ENCODE measurements at places on chromosomes 1 and 21.

- peak; percentile 21 for DNase-seq
These were observed 108.3 kb downstream of the HIVEP3 start for GRCh38 chr1:41810446-41810845.

GRCh38 chr21:38619992-38620479, 121.8 kb upstream of the ERG start:
- DNase-seq = no peak

GRCh38 chr21:46265736-46266525, 19.5 kb downstream of the MCM3AP start:
- DNase-seq = no peak

DNA sequence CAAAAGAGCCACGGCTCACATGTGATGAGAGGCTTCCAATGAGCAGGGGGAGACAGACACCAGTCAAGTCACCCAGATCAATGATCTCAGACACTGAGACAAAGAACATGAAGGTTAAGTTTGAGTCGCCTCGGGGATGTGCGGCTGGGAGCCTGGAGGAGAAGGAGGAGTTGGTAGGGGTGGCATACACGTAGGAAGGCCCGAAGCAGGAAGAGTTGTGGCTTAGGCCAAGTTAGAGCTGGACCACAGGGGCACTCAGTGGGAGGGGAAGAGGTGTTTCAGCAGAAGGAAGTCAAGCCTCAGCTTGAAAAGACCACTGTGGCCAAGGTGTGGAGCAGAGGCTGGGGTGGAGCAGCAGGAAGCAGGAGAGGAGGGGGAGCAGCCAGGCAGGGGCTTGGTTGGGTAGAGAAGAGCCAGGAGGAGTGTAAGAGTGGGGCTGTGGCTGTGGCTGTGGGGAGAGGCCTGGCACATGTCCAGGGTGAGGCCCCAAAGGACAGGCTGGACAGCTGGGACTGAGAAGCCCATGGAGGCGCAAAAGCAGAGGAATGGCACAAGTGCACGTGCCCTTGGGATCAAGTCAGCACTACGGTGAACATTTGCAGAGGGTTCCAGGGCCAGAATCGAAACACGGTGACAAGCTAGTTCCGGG, 27.6 kb downstream of the CTNNBIP1 start:
- DNase-seq = no peak

DNA sequence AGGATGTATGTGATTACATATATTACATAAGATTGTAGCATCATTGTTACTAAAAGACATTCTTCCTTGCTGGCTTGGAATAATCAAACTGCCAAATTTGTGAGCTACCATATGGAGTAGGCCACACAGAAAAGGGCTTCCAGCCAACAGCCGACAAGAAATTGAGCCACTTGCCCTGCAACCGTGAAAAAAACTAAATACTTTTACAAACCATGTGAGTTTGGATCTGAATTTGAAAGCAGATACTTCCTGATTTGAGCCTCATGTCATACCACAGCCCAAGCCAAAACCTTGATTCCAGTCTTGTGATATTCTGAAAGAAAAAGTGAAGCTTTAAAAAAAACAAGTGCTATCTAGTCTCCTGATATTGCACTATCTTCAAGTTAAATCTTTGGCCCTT, 55.6 kb upstream of the PRMT6 start:
- no peak for DNase-seq

- no peak for DNase-seq
These were observed 13.8 kb downstream of the MIER1 start for GRCh38 chr1:66938613-66939012.

GRCh38 chr1:44068442-44068921, 37.2 kb upstream of the SLC6A9 start:
- no peak for DNase-seq

GRCh38 chr1:10663678-10664035, 132.8 kb downstream of the CASZ1 start:
- no peak for DNase-seq

- DNase-seq = no peak
These were observed 6.8 kb downstream of the SLC5A9 start for GRCh38 chr1:48229317-48229716.

Measured in CD4-positive, alpha-beta T cell treated with Interleukin-6 at 100 ng/mL for 8 hours (primary cell).